ENCODE measurements at places on chromosomes 4 and X.

- no peak for DNase-seq
These were observed 1833.2 kb upstream of the PCDH7 start for GRCh38 chr4:28886934-28887333.

- DNase-seq = no peak
These were observed 435.1 kb upstream of the FTHL17 start for GRCh38 chrX:31506928-31507327.

- no peak for DNase-seq
These were observed 31.5 kb upstream of the STOX2 start for GRCh38 chr4:183873409-183874185.

- DNase-seq = no peak
These were observed 51.7 kb downstream of the PHF8 start for GRCh38 chrX:53992589-53992988.

DNA sequence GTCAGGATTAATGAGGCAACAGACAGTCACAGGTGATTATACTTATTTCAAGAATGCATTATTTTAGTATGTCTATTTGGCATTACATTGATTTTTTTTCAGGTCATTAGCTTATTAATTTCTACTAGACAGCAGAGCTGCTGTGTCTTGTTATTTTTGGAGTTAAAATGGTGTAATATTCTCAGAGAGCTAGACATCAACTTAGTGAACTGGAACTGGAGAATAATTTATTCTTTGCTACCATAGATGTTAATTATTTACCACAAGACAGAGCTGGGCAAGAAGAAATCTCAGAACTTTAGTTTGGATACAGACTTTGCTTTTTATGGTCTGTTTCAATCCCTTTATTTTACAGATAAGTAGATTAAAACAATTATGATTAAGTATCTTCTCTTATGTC is 10.2 kb upstream of the HPGD start:
- no peak for DNase-seq
